Left ventricle myocardium inferior (tissue), 1 donor: ENCODE measurements at places on chromosomes 1 and 21. TPM values are rescaled to one million over a fixed set of nuclear protein-coding genes. Genes with fewer than 3 reads are reported as not detected.

Gene STPG1
- total RNA-seq, result 4.9 TPM

Gene UBXN10
- total RNA-seq, result 1.4 TPM

DNA sequence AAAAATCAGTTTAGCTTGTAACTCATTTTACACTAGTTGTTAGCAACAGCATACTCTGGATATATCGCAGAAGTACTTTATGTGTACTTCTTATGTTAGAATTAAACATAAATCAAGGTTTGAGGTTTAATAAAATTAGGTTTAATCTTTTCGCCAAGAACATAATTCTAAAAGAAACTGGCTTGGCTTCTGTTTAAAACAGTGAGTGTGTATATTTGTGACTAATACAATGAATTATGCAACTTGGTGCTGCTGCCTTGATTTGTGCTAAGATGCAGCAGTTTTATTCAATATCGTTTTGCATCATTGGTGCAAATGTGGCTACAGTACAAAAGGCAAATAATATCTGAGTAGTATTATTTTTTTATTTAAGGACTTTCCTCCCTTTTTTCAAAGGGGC is 44.8 kb downstream of the USP25 start:
- H3K27me3 ChIP-seq, result no peaks in the 10 kb centered on the region

DNA sequence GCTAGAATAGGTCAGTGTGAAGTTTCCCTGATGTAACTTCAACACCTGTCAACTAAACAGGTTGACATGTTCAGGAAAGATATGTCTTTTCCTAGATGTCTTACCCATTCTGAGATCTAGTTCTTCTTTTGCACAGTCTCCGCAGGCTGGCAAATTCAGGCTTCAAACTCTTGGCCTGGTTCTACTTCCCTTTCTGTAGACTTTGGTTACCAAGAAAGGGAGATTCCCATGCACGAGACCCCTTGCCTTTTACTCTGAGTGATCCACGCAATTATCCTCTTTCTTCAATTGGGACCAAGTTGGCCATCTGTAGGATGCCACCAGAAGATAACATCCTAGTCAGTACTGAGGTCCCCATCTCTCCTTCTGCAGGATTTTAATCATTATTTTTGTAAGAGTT is 2.0 kb downstream of the CFAP45 start:
- no peak overlapping the region for H3K27ac ChIP-seq
- H3K4me3 ChIP-seq, result no peak overlapping the region
- H3K4me1 ChIP-seq, result peaks cover 37% of the 10 kb centered on the region
- no peaks in the 10 kb centered on the region for H3K36me3 ChIP-seq
- no peaks in the 10 kb centered on the region for H3K27me3 ChIP-seq

DNA sequence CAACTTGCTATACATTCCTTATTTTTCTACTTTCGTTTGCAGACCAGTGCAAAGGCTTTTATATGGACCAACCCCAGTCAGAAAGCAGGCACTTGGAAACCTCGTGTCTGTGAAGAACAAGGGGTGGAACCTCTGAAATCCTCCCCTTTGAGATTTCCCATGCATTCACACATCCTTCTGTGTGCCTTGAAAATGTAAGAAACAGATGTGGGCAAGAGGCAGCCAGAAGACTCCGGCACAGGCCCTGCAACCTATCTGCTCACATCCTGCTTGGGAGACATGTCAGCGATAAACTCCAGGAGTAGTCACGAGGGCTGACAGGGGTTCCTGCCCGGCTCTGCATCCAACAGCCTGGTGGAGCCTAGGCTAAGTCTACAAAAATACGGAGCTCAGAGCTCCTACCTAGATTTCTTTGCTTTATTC is 42.5 kb downstream of the ETS2 start:
- H3K36me3 ChIP-seq, result no peaks in the 10 kb centered on the region
- no peaks in the 10 kb centered on the region for H3K27me3 ChIP-seq
- no peak overlapping the region for H3K4me3 ChIP-seq
- peak; percentile 50 for DNase-seq
- H3K27ac ChIP-seq, result peak overlapping the region; percentile 70

DNA sequence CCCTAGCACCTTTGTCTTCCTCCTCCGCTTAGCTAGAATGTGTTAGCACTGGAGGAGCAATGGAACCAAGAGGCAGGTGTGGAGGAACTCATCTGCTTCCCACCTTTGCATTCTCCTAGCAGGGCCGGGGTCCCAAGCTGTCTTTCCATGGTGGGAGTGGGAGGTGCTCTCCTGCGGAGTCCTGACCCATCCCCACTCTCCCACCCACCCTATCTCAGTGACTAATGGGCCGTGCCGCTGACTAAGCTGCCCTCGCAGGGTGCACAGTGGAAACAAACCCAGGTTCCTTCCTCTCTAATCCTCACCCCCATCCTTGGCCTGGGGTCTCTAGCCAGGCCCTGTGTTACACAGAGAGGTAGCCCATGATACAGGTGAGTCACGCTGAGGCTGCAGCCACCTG is 177.5 kb downstream of the HIVEP3 start:
- no peak overlapping the region for H3K27ac ChIP-seq
- DNase-seq, result no peak
- no peaks in the 10 kb centered on the region for H3K27me3 ChIP-seq
- H3K36me3 ChIP-seq, result no peaks in the 10 kb centered on the region

- H3K27ac ChIP-seq, result peak overlapping the region; percentile 71
- no peaks in the 10 kb centered on the region for H3K27me3 ChIP-seq
- H3K4me3 ChIP-seq, result no peak overlapping the region
- peaks cover 15% of the 10 kb centered on the region for H3K4me1 ChIP-seq
These were observed 128.8 kb downstream of the ADSS2 start for GRCh38 chr1:244322791-244323521.

GRCh38 chr1:52238474-52238873 is 96.6 kb downstream of the ZFYVE9 start:
- DNase-seq, result no peak
- no peak overlapping the region for H3K4me3 ChIP-seq
